GM19239 (cell line): ENCODE measurements at places on chromosomes 6 and 20.

DNA sequence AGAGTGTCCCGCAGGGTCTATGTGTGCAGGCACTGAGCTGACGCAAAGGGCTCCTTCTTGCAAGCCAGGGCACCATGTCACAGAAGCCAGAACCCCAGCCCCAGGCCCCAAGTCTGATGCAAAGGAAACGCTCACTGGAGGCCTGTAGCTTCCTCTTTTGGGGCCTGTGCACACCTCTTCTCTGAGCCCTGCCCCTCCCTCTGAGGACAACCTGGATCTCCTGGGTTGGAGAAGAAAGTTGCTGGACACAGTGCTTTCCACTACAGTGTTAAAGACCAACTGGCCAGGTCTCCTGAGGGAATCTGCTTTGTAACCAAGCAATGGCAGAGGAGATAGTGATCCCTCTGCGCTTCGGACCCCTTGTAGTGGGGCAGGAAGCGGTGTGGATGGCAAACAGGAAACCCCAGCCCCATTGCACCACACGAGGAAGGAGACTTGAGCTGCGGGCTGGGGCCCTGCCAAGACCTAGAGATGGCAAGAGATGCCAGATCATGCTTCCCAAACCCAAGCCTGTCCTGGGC is 90.0 kb downstream of the PRND start:
- no peak for DNase-seq

GRCh38 chr6:47041741-47042140 is 391 bp downstream of the ADGRF1 start:
- DNase-seq: no peak

DNA sequence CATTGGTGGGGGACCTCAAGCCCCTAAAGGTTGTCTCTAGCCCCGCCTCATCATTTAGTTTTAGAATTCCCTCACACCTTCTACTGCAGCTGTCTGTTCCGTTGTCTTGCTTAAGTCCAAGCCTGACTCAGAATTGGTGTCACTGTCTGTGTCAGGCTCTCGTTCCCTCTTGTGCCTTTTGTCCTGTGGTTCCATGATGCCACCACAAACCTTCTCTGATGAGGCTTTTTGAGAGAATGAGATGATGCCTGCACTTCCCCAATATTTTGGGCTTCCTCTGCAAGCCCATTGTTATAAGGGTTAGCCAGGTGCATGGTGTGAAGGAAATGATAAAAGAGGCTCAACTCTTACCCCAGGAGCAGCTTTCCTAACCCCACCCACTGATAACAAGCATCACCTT is 8.1 kb upstream of the AKIRIN2 start:
- no peak for DNase-seq

- no peak for DNase-seq
Observed at GRCh38 chr6:117266257-117267053, 1.1 kb downstream of the VGLL2 start.

DNA sequence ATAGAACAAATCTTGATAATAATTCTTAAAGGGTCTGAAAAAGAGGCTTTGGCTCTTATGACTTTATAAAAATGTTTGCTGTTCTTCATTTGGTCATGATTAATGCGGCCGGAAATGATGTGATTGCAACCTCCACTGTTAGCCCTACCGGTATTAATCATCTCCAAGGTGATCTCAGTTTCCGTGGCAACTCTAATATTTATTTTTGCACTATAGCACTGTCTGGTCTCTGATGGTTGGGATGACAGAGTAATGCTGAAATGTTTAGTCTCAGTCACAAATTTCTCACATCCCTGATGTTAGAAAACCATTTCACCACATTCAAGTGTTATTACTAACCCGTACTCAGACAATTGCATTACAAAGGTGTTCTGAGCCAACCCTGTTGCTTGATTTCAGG is 87.4 kb downstream of the TMEM200A start:
- no peak for DNase-seq

DNA sequence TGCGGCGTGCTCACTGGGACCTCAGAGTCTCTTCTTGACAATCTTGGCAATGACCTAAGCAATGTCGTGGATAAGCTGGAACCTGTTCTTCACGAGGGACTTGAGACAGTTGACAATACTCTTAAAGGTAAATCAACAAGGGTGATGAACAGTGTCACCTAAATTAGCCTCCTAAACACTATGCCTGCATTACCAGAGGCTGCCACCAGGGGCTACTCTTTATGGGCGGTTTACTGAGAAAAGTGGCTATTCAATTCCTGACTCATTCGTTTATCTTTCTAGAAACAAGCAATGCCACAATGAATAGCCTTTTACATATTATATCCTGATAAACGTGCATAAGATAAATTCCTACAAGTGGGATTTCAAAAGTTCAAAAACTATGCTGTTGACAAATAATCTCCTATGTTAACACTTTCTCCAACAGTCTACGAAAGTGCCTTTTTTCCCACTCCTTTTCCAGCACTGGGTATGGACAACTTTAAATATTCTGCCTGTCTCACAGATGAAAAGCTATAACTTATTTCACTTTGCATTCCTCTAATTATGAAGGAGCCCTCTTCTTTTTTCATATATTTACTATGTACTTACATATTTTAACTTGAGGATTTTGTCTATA is 1.3 kb downstream of the BPIFA2 start:
- no peak for DNase-seq

GRCh38 chr6:55895972-55896730 is 20.8 kb upstream of the BMP5 start:
- DNase-seq: no peak

DNA sequence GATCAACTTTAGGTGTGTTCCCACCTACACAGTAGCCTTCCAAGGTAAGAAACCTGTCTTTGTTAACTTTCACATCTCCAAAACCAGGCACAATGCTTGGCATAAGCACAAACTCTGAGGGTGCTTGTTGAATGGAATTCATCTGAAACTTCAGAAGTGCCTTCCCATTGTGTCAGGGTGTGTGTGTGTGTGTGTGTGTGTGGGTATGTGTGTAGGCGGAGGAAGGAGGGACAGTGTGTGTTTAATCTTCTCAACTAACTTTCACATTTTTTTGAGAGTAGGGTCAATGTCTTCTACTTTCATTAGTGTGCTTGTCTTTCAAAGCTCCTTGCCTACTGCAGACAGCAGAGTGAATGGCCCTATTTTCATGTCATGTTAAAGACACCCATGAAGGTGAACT is 45.6 kb downstream of the PDE7B start:
- no peak for DNase-seq

DNA sequence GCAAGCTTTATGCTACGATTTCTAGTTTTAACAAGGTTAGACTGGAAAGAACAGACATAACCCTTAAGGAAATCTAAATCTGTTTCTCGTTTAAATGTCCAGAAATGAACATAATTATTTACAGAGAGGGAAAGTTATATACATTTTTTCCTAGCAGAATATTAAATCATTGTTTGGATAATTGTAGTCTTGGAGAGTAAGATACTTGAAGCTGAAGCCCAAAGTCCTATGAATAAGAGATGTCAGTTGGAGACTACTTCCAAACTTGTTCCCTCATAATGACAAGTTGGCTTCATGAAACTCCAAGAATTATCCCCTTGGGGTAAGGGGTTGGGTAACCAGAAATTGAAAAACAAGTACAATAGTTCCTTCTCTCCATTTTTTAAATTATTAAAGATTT is 911.1 kb upstream of the MAN1A1 start:
- no peak for DNase-seq

DNA sequence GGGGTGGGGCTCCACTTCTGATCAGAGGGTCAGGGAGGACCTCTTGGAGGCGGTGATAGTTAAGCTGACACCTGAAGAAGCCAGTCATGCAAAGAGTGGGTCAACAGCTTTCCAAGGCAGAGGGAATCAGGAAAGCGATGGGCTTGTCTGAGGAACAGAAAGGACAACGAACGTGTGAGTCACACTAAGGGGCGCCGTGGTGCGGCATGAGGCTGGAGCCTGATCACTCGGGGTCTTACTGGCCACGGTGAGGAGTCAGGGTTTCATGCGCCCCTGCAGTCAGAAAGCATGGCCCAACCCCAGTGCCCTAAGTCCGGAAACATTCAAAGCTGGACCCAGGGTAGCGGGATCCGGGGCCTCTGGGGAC is 50.6 kb upstream of the SLC32A1 start:
- DNase-seq: no peak

DNA sequence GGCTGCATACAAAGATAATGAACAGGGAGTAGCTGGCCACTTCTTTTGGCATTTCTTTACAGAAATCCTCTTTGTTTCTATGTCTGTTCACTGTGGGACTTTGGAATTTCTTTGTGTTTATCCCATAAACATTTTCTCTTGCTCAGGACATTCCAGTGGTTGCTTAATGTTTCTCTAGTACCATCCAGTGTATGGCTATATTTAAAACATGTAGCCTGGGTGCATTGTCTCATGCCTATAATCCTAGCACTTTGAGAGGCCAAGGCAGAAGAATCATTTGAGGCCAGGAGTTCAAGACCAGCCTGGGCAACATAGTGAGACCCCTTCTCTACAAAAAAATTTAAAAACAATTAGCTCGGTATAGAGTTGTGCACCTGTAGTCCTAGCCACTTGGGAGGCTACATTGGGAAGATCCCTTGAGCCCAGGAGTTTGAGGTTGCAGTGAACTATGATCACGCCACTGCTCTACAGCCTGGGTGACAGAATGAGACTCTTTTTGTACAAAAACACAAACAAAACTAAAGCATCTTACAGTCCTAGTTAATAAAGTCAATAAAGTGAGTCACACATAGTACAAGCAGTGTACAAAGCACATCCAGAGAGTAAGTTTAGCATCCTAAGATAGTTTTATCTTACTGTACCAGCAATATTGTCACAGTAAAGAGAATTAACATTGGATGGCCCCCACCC is 63.3 kb downstream of the ZFAND3 start:
- DNase-seq: no peak

- DNase-seq: no peak
Observed at GRCh38 chr6:53273370-53273769, 75.4 kb downstream of the ELOVL5 start.

- DNase-seq: no peak
Observed at GRCh38 chr6:148867862-148868261, 121.0 kb downstream of the UST start.

DNA sequence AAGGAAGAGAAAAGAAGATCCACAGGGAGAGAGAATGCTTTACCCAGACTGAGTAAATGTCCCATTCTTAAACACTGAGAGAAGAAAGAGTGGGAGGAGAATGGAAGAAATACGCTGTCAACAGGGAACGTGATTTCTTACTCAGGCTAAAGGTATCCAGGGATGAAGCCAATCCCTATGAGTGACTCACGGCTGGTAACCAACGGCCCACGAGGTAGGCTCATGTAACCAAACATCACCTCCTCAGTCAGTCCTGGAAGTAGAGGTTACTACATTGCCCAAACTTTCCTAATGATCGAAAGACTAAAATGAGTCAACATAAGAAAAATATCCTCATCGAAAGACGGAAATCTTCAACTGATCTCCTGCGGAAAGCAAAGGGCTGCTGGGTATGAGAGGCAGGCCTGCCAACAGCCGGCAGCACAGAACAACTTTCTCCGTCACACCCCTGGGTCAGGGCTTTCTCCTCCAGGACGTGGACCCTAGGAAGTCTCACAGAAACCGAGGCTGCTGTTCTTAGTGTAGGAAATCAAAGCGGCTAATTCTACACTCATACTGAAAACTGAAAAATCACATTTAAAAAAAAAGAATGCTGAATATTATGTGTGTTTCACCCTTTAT is 292.6 kb downstream of the GMDS start:
- no peak for DNase-seq

DNA sequence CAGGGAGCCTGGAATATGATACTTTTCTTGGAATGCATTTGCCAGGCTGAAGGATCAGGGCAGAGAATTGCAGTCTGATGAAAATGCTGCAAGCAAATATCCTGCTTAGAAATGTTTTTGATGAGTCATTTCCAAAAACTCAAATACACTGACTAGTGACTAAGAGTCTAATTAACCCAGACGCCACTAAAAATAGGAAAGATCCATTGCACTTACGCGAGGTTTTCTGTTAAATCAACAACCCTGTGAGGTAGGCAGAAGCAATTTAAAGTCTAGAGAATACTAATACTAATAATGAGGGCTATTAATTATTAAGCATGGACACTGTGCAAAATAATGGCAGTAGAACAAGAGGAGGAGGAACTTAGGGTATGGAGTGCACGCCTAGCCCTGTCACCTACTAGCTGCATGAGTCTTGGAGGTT is 130.1 kb upstream of the DOK5 start:
- no peak for DNase-seq

GRCh38 chr6:31042806-31043205 is 32.5 kb downstream of the MUC22 start:
- DNase-seq: no peak

DNA sequence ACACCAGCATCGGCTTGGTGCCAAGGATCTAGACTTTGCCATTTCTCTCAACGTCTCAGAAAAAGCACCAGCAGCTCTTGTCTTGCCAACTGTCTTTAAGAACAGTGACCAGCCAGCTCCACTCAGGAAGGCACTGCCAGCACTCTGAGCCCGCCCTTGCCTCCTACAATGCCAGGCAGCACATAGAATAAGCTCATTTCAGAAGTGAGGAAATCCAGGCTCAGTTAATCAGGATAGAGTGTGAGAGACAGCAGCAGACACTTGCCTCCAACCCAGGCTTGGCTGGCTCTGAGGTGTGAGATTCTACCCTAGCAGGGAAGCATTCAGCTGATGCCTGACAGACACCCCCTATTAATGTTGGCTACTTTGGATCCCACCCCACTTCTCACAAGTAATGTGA is 4.3 kb upstream of the SYNDIG1 start:
- DNase-seq: no peak

GRCh38 chr20:54611708-54612412 is 136.5 kb downstream of the DOK5 start:
- no peak for DNase-seq
